ENCODE measurements at places on chromosomes 2 and 18.

DNA sequence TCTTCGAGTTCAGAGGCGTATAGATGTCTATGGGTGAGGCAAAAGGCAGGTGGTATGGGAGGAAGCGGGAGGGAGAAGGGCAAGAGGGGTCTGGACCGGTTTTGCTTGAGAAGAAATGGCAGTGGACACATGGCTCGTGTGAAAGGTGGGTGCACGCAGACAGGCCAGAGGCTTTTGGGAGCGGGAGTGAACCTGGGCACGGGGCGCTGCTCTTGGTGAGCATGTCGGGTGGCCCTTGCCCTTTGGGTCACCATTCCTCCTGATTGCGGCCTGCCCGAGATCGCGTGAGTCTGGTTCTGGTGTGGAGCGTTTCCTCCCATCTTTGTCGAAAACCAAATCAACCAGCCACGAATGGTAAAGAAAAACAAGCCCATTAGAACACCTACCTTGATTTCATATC is 12.6 kb downstream of the LDLRAD4 start:
- no peak for DNase-seq

DNA sequence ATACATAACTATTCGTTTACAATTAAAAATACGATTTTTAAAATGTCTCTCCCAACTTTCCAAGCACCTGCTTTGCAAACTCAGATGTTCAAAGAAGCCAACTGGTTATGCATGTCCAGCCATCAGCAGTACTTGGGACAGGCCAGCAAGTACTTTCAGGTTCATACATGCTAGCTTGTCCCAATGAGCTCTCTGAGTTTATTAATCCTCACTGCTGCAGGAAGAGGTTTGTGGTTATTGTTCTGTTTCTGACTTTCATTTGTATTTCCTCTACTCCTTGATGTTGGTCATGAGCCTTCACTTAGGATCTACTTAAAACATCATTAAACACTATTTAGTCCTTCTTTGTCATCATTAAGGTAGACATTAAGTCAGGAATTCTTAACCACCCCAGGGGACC is 374.1 kb downstream of the LRATD1 start:
- peak; percentile 58 for DNase-seq

- no peak for DNase-seq
Observed at GRCh38 chr18:67932271-67932670, 415.8 kb upstream of the DSEL start.

GRCh38 chr18:302097-302496 is 34.2 kb upstream of the THOC1 start:
- no peak for DNase-seq

DNA sequence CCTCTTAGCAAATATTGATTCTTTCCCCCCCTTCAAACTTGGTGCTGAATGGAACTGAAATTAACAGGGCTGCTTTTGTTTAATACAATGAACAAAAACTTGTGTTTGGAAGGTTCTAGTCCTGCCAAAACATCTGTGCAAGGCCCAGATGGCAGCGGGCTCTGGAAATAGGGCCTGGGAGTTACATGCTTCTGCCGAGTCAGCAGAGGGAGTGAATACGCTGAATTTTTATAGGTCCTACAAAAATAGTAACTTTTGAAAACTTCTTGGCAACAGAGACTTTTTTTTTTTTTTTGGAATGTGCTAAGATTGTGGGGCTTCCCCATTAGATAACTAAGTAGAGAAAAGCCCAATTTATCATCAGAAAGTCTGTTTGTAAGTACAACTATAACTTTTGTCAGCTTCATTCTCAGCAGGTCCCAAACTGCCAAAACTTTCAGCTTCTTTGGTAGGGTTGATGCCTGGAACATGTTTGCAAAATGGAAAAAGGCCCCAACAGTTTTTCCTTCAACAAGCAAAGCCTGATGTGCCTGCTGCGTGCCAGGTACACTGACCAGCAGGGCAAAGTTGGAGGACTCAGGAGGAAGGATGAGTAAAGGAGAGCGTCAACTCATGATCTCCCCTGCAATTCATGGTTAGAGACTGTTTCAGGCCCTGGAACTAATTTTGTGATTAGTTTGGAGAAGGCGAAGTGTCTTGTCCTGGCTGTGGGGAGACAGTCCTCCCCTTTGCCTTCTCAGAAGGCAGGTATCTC is 45.1 kb upstream of the HDAC4 start:
- no peak for DNase-seq

DNA sequence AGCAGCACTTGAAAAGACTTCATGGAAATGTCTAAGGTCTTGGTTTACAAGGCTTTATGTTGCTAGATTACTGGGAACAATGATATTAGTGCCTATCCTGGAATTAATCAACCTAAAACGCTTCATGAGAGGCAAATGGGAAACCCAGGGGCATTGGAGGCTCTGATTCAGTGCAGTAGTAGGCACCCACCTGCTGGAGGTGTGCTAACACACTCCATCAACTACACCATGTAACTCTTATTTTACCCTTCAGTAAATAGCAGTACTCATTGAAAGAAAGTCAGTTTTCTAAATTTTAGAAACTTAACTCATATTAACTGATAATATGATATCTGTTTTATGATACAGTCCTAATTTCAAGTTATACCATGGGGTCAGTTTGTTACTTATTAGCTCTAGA is 17.4 kb upstream of the HNRNPA3 start:
- no peak for DNase-seq

GRCh38 chr2:51722311-51722710 is 690.4 kb upstream of the NRXN1 start:
- DNase-seq, result no peak

DNA sequence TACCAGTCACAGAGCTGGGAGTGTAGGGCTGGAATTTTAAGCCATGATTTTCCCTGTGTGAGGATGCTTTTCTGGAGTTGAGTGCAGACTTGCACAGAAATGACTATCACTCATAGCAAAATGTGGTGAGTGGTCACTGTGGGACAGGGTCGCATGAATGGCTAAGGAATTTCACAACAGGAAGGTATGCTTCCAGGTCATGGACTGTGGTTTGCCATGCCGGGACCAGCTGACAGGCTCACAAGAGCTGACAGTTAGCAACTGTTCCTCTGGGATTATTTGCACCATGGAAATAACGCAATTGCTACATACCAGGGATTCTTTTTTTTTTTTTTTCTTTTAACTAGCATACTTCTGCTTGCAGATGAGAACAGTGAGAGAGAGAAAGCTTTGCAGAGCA is 3.8 kb upstream of the UXS1 start:
- no peak for DNase-seq

DNA sequence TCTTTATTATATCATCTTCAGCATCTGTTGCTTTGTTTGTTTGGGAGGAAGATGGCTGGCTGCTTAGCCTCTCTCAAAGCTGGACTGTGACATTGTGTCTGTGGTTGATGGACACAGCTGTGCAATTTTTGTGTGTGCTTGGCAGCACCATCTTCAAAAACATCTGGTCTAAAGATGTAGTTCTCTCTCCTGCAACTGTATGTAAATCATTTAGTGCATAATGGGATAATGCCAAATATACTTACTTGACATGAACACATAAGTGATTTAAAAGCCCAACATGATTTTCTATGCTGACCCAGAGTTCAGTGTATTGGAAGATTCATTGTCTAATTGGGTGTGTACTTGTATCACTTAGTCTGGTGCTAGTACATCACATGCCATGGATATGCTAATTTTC is 112.2 kb downstream of the MAP4K4 start:
- no peak for DNase-seq

- DNase-seq, result no peak
Observed at GRCh38 chr18:73959352-73959751, 188.3 kb downstream of the FBXO15 start.

DNA sequence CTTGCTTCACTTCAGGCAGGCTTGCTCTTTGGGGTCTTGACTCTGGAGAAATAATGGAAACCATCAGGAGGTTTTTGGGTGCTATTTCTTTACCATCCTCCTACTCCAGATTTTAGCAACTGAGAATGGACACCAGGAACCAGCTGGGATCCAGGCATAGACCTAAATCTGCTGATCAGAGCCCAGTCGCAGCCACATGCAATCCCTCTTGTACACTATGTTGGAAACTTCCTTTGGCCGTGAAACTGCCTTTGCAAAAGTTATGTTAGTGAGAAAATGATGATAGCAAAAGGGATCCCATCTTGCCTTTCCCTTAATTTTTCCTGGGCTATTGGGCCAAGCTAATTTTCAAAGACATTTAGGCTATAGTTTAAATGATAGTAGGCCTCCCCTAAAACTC is 158.8 kb upstream of the ARL4C start:
- DNase-seq, result no peak

DNA sequence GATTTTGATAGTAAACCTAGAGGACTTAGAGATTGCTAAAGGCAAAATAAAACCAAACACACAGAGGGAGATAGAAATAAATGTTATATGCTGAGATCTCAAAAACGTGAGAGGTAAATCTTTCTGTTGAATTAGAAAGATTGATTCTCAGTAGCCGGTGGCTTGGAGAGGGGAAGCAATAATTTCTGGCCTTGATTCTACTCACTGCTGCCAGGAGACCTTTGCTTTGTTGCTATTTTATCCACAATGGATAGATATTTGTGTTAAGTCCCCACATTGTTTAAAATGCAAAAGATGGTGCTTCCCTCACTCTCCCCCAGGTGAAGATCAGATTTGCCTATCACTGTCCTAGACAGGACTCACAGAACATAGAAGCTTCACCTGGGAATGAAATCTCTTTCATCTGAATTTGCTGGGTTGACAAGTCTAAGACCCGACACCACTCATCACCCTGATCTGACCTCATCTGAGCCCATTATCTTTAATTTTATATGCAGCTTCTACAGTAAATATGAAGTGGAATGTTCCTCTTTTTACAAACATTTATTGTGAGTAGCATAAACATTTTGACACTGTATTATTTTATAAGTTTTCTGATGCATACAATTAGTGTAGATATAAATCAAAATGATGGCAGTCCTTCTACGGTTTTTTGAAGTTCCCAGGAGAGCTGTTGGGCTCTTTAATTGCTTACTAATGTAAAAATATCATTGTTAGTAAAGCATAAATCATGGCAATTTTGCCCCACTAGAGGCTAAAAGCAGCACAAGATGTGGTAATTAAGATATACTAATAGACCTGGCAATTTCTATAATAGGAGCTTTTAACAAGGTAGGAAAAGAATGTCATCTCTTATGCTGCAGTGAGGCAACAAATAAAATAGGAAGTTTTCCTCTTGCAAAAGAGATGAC is 149.7 kb downstream of the DCC start:
- no peak for DNase-seq

DNA sequence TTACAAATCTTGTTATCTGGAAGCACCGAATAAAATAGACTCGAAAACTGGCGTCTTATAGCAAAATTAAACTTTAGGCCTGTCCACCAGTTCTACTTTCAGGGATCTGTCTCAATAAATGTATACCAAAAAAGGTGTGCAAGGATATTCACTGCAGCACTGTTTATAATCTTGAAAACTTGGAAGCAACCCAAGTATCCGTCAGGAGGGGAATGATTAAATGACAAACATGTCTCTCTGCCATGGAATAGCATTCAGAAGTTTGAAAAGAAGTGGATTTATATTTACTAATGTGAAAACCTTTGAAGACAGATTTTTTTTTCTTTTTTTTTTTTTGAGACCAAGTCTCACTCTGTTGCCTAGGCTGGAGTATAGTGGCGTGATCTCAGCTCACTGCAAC is 32.3 kb upstream of the SATB2 start:
- DNase-seq, result no peak

- no peak for DNase-seq
Observed at GRCh38 chr2:234677758-234678538, 181.1 kb upstream of the ARL4C start.

DNA sequence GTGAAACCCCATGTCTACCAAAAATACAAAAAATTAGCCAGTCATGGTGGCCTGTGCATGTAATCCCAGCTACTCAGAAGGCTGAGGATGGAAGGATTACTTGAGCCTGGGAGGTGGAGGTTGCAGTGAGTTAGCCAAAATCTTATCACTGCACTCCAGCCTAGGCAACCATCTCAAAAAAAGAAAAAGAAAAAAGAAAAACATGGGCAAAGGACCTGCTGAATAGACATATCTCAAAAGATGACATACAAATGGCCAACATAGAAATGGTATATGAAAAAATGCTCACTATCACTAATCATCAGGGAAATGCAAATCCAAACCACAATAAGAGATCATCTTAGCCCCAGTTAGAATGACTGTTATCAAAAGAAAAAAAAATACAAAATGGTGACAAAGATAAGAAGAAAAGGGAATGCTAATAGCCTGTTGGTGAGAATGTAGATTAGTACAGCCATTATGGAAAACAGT is 1.4 kb upstream of the TGOLN2 start:
- no peak for DNase-seq

GRCh38 chr18:42087876-42088275 is 132.8 kb downstream of the PIK3C3 start:
- DNase-seq, result no peak

- no peak for DNase-seq
Observed at GRCh38 chr18:23283916-23284430, 148.7 kb downstream of the CABLES1 start.

DNA sequence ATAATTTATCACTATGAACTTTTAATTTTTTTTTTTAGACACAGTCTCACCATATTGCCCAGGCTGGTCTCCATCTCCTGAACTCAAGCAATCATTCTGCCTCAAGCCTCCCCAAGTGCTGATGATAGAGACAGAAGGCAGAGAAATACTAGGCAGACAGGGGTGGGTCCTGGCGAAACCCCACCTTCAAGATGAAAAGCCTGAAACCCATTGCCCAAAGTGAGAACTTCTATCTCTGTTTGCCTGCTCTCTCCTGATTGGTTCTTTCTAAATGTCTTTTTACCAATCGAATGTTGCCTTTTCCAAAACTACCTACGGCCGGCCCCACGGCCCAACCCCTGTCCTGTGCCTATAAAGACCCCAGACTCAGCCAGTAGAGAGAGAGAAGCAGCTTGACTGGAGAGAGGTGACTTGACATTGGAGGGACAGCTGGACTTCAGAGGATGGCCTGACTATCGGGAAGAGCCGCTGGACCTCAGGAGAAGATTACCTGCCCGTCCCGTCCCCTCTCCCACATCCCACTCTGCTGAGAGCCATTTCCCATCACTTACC is 21.9 kb downstream of the PRKD3 start:
- DNase-seq, result peak; percentile 64

DNA sequence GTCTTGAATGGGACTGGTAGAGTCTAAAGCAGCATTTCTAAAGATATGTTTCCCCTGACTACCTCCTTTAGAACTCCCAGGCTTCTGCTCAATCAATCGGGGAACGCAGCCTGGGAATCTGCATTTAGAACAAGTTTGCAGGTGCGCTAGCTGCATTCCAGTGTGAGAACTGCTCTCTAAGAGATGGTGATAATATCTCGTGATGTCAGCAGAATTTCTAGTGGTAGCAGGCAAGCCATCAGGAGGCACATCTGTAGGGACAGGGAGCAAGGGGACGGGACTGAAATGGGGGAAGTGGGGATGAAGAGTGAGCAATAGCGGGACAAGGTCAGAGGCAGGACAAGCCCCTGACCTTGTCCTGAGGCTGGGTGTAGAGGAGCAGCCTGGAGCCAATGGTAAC is 120.3 kb upstream of the DNMT3A start:
- no peak for DNase-seq

GRCh38 chr18:78352910-78353309 is 626.7 kb upstream of the SALL3 start:
- no peak for DNase-seq

DNA sequence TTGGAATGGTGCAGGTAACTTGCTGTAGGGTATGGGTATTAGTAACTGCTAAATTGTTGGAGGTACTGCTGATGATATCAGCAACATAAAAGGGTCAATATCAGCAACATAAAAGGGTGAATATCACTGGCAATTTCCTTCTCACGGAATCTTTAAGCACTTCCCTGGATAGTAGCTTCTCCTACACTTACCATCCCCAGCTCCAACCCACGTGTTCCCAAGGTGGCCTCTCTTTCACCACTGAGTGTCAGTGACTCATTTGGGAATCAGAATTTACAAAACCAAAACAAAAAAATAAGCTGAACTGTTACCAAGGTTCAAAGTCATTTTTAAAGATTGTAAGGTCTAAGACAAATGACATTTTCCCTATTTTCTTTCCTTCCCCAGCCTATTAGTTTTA is 70.8 kb downstream of the LRP2 start:
- DNase-seq, result no peak
